ENCODE measurements at places on chromosomes 2 and 18.

DNA sequence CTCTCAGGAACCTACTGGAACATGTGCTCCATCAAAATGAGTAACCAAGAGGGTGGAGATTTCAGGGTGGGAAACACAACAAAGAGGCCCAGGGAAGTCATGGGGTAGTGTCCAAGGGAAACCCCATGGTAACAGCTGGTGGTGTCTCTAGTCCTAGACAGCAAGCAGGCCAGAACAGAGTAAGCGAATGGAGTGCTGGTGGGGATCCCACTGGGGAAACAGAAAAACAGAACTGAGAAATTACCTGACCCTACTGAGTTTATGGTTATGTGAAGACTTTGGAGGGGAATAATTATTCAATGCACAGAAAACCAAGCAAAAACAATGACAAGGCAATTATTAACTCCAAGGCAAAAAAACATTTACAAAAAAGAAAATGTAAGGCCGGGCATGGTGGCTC, 16.9 kb downstream of the ERCC3 start:
- DNase-seq: no peak

GRCh38 chr2:104857262-104858005, 3.5 kb downstream of the POU3F3 start:
- DNase-seq: no peak

- peak; percentile 77 for DNase-seq
These were observed 63.9 kb upstream of the TUBA3E start for GRCh38 chr2:130261970-130262760.

DNA sequence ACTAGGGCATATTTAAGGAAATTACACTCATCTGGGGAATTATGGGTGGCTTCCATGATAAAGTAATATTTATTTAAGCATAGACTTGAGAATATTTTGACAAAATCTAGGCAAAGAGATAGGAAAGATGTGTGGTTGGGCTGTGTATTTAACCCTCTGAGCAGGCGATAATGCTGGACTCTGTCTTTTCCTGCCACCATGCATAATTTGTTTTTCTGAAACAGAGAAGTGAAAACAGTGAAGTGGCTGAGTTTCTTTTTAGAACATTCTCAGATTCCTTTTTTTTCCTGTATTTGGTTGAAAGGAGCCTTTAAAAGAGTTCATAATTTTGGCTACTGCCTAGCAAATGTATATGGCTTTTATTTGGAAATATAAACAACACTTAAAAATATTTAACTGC, 104.8 kb upstream of the CDH19 start:
- no peak for DNase-seq

DNA sequence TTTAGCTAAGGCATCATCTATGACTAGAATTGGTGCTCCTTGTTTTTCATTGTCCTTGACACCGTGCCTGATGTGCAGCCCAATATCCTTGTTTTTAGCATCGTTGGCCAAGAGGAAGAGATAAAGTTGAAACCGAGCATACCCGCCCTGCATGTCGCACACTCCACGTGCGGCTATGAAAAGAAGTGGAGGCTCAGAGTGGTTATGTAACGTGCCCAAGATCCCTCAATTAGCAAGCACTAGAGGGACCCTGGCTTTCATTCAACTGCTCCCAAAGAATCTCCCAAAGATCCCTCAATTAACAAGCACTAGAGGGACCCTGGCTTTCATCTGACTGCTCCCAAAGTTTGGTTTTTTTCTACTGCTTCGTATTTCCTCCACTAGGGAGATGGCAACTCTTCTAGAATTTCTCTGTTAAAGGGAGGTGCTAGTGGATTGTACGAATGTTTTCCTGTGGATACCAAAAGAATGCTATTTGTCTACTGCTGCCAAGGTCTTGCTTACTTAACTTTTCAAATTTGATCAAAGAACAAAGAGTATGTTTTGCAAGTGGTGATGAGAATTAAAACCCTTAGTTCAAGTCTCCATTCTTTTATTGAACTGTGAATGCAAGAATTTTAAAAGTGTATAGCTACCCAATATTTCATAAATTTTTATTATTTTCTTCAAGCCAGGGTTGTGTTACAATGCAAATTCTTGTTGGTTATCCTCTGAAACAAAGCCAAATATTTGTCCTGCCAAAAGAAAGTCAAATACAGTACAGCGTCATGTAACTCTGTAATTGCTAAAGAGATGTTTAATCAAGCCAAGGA, 92.1 kb downstream of the AOX1 start:
- no peak for DNase-seq

- DNase-seq: no peak
These were observed 82.2 kb downstream of the PLB1 start for GRCh38 chr2:28577791-28578680.

Measured in SK-N-SH (cell line).